Stimulated activated naive CD4-positive, alpha-beta T cell treated with Interleukin-2 at 50 U/mL for 16 hours (primary cell): ENCODE measurements at places on chromosomes 12 and 14.

GRCh38 chr12:52308806-52309425 is 12.3 kb downstream of the KRT83 start:
- DNase-seq = no peak

DNA sequence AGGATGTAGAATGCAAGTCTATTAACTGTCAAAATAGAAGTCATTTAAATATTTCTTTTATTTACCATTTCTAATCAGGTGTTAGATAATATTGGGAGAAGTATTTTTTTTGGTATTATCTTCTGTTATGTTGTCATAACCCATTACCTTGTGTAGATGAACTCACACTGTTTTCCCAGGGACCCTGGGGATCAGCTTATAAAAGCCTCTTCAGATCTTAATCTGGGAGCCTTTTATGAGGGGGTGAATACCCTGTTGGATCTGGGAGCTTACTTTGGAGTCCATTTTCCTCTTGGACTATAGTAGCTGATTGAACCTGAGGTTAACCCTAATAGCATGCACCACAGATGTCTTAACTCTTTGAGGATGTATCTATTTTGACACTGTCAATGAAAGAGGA is 176.3 kb upstream of the ATP2B1 start:
- no peak for DNase-seq

- DNase-seq = no peak
Observed at GRCh38 chr12:95440401-95440800, 33.6 kb upstream of the METAP2 start.

- DNase-seq = no peak
Observed at GRCh38 chr12:57459750-57460467, at the start of gene GLI1. Gene GLI1 (plus strand): TSS chr12:57459785. CDS start chr12:57463692, 3,907 bp downstream.

DNA sequence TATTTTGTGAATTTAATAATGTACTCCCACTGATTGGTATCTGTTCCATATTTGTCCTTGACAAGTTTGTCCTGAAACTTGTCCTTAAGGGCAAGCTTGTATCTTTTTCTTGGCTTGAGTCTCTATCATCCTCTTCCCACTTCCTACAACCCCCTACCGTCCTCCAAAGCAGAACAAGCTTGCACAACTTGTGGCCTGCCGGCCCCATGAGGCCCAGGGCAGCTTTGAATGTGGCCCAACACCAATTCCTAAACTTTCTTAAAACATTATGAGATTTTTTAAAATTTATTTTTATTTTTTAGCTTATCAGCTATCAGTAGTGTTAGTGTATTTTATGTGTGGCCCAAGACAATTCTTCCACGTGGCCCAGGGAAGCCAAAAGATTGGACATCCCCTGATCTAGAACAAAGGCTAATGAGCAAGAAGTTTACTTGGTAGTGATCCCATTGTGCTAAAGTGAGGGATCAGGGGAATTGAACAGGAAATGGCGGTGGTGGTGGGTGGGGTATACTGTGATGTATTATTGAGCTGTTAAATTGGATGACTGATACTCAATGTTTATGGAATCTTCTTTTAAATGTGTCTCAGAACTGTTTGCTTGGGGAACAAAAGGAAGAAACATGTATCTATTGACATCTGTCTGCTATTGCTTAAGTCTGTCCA is 37.8 kb downstream of the TMX1 start:
- DNase-seq = no peak

DNA sequence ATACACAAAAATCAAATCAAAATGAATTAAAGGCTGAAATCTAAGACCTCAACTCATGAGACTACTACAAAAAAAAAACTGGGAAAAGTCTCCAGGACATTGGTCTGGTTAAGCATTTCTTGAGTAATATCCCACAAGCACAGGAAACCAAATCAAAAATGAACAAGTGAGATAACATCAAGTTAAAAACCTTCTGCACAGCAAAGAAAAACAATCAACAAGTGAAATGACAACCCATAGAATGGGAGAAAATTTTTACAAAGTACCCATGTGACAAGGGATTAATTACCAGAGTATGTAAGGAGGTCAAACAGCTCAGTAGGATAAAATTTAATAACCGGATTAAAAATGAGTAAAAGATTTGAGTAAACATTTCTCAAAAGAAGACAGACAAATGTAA is 338.7 kb downstream of the SLC16A7 start:
- DNase-seq = no peak

DNA sequence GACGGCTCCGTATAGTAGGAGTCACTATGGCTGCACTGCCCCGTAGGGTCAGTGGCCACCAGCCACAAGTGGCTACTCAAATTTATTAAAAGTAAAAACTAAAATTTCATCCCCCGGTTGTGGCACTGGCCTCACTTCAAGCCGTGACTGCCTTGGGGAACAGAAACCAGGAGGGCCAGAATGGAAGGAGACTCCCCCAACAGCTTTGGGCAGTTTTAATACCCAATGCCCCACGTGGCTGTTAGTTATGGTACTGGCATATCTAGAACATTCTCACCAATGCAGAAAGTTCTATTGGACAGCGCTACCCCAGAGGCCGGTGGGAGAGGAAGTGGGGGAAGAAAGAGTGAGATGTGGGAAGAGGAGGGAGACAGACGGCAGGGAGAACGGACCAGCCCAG is 6.2 kb downstream of the NCOR2 start:
- DNase-seq = no peak

DNA sequence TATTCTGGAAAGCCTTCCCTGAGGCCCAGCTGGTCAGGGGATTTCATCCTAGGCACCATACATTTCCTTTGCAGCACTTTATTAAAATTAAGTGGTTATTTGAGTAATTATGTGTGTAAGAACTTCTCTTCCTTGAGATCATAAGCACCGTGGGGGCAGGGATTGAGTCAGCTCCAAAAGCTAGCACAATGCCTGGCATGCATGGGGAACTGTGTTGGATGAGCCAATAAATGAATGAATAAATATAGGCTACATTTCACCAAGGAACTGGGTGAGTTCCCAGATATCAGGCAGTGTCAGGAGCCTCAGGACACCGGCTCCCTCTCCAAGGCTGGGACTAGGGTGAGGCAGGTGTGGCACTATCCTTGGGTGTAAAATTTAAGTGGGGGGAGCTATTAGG is 82.8 kb upstream of the FBXO21 start:
- no peak for DNase-seq

GRCh38 chr12:19915392-19916195 is 452.7 kb upstream of the PDE3A start:
- DNase-seq = no peak
